Kasumi-1 (cell line): ENCODE measurements at places on chromosomes 11 and 22.

DNA sequence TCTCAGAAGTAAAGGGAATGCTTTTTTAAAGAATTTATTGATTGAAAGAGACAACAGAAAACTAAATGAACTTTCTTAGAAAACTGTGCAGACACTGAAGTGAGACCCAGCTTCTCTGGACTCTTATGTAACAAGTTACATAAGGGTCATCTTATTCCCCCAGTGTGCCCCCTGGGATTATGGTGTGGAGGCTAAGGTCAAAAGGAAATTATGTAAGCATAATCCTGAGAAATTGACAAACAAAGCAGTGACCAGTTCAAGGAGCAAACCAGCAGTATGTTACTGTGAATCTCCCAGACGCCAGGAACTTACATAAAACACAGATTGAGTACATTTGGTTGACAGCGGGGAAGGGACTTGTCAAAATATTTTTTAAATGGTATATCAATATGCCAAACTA, 78.6 kb downstream of the SLC1A2 start:
- DNase-seq = no peak

- no peak for DNase-seq
Measured at GRCh38 chr11:47139878-47140277, 36.8 kb downstream of the ARFGAP2 start.

DNA sequence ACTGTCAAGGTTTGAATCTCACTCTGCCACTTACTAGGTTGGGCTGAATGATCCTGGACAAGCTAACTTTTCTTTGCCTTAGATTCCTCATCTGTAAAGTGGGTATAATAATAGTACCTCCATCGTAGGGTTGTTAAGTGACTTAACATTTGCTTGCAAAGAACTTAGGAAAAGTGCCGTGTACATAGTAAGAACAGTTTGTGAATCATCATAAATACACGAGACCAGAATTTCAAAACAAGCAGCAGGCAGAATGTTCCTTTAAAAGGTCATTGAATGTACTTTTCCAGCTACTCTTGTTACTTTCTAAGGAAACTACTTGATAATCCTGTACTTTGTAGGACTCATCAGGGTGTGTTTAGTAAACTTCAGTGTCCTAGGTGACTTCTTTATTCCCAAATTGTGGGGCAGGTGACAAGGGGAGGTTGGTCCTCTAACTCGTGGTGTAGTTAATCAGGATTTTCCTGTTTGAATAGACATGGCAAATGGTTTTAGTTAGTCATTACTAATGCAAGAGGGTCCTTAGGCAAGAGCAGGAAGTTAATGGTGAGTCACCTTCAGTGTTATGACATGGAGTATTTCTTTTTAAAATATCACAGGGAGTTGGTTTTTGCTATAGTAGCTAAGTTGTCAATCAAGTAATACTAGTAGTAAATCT, 67.9 kb downstream of the YAP1 start:
- peak; percentile 53 for DNase-seq

GRCh38 chr11:125268611-125269010, 104.1 kb downstream of the PKNOX2 start:
- no peak for DNase-seq

GRCh38 chr11:33551051-33551450, 149.6 kb downstream of the C11orf91 start:
- no peak for DNase-seq

- DNase-seq = no peak
Measured at GRCh38 chr11:27726981-27727380, 26.7 kb upstream of the BDNF start.

DNA sequence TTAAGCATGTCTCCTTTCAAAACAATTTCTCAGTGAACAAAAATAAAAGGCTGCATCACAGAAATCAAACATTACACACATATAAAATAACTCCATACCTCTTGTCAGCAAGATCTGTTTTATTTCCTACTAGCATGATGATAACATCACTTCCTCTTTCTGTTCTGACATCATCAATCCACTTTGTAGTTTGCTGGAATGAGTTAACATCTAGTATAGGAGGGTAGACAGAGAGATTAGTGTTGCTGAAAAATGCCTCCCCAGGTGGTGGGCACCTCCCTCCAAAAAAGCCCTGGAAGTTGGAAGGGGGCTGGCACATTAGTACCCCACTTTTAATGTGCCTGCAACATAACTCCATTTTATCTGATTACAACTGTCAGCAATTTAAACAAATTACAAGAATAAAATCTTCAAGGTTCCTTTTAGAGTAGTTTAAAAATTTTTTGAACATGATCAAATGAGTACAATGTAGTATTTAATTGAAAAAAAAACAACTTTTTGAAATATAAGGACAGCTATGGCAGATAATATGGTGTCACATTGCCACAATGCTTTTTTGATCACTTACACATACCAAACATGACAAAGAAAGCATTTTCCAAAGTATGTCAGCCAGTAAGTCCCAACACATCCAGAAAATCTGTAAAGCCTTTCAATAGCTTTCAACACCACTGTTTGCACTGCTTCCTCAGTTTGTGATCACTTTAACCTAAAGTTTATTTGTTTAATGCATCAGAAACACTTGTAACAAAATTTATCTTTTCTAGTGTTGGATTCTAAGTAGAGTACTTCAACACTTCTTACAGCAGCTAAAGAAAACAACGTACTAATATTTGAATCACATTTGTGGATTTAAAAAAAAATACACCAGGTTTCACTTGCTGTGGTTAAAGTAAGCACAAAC, 44.5 kb downstream of the RAB6A start:
- DNase-seq = peak; percentile 83

GRCh38 chr11:85355921-85356320, 271.2 kb downstream of the DLG2 start:
- no peak for DNase-seq

GRCh38 chr11:45393826-45394225, 107.7 kb upstream of the SYT13 start:
- DNase-seq = no peak

- no peak for DNase-seq
Measured at GRCh38 chr22:41538583-41538982, 5.7 kb downstream of the POLR3H start.

GRCh38 chr11:33721984-33722383, 14.2 kb downstream of the CD59 start:
- no peak for DNase-seq

DNA sequence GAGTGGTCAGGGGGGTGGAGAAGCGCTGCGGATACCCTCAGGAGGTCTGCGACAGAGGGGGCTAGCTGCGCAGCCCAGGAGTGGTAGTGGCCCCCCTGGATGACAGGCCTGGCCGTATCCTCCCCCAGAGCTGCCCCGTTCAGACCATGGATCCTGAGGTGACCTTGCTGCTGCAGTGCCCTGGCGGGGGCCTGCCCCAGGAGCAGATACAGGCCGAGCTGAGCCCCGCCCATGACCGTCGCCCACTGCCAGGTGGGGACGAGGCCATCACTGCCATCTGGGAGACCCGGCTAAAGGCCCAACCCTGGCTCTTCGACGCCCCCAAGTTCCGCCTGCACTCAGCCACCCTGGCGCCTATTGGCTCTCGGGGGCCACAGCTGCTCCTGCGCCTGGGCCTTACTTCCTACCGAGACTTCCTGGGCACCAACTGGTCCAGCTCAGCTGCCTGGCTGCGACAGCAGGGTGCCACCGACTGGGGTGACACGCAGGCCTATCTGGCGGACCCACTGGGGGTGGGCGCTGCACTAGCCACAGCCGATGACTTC, 505 bp downstream of the NUDT22 start:
- DNase-seq = peak; percentile 77

GRCh38 chr11:76336597-76336996, 44.3 kb downstream of the THAP12 start:
- DNase-seq = no peak

GRCh38 chr11:69100454-69101114, 51.9 kb downstream of the TPCN2 start:
- no peak for DNase-seq

DNA sequence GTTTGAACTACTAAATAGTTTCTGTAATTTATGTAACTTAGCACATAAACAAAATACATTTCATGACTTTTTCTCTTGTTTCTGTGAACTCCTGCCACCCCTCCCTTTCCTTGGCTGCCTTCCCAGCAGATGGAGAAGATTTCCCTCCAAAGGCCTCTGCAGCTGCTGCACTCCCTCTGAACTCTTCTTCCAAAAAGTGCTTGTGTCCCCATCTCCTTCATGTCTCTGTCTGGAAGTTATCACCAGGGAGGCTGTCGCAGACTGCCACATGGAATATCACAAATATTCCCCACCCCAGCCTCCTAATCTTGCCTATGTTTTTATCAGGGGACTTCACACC, 1068.3 kb downstream of the OPCML start:
- no peak for DNase-seq

- no peak for DNase-seq
Measured at GRCh38 chr11:134515081-134515960, 103.3 kb upstream of the B3GAT1 start.

GRCh38 chr11:81098471-81098870, 1635.2 kb downstream of the FAM181B start:
- DNase-seq = no peak

DNA sequence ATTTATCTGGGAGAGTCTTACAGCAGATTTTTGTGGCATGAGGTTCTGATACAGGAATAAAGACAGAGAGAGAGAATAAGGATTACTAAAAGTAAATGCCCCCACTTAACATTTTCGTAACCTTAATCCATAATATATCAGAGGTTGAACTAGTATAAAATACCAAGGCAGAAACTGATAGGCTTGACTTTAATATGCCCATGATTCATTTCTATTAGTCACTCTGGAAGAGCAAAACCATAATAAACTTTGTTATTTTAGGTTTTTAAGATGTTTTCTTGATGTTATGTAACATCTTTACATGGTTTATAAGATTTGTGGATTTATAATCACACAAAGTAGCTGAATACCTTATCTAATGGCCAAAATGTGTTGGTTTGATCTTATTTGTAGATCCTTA, 19.1 kb downstream of the GUCY1A2 start:
- DNase-seq = no peak

- no peak for DNase-seq
Measured at GRCh38 chr11:82826526-82826925, 73.7 kb downstream of the PRCP start.

DNA sequence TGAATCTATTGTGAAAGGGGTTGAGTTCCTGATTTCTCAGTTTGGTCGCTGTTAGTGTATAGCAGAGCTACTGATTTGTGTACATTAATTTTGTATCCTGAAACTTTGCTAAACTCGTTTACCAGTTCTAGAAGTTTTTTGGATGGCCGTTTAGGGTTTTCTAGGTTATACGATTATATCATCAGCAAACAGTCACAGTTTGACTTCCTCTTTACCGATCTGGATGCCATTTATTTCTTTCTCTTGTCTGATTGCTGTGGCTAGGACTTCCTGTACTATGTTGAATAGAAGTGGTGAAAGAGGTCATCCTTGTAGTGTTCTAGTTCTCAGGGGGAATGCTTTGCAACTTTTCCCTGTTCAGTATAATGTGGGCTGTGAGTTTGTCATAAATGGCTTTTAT, 24.6 kb upstream of the OOSP4B start:
- peak; percentile 81 for DNase-seq

DNA sequence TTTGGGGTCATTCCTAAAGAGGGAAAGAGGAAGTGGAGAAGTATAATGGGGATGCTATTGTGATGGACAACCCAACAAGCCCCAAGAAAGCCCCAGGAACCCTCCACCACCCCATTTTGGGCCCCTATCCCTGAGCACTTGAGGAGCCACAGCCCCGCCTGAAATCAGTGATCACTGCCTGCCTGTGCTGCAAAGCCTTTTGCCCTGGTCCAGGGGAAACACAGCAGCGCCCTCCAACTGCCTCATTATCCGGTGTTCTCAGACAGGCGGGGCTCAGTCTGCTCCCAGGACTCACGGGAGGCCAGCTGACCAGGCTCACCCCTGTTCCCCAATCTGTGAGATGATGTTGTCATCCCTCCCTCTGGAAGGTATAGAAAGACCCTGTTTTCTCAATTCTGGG, 44.7 kb upstream of the TTC12 start:
- no peak for DNase-seq

GRCh38 chr11:97610000-97610399, 1220.2 kb downstream of the JRKL start:
- DNase-seq = no peak

- DNase-seq = no peak
Measured at GRCh38 chr11:35078470-35078735, 60.6 kb upstream of the CD44 start.

GRCh38 chr11:124113890-124114289, 1.4 kb upstream of the VWA5A start:
- no peak for DNase-seq

DNA sequence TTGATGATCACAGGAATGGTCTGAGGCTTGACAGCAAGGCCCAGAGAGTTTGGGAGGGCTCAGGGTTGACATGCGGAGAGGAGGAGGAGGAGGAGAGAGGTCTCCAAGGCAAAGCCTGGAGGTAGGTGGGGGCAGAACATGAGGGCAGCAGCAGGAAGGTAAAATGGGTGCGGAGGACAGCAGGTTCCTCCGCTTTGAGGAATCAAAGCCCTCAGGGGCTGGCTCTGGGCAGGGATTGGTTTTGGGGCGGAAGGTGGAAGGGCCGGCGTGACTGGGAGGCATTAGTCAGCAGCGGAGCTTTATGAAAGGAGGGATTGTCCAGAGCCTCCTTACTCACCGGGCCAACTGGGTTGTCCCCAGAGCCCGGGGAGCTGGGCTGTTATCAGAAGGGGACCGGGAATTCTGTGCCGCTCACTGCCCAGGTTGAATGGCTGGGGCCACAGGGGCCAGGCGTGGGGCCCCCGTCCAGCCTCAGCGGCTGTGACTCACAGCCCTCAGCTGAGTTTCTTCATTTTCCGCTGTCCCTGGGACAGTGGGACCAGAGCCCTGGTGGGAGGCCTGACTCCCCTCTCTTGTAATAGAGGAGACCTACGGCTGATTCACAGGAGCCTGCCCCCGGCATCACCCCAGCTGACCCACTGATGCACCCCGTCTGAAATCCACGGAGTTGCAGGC, 36.2 kb downstream of the LIF start:
- no peak for DNase-seq

- DNase-seq = no peak
Measured at GRCh38 chr11:83122050-83122449, 34.9 kb upstream of the PCF11 start.

DNA sequence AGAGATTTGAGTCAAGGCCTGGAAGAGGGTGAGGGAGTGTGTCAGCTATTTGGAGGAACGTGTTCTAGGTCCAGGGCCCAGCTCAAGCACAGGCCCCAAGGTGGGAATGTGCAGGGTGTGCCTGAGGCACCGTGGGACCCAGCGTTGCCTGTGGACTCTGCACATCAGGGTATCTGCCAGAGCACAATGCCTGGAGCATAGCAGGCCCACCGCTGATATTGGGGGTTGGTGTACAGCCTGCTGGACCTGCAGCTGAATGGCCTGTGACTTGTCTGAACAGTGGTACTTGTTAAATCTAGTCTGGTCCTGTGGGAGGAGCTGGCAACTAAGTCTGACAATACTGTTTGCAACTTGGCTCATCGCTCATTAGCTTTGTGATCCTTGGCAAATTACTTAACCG, 131.7 kb downstream of the GRIK4 start:
- DNase-seq = no peak
